T-helper 9 cell (primary cell): ENCODE measurements at places on chromosomes 11 and 22.

- DNase-seq = no peak
Measured at GRCh38 chr22:39129081-39129480, 23.4 kb downstream of the CBX7 start.

DNA sequence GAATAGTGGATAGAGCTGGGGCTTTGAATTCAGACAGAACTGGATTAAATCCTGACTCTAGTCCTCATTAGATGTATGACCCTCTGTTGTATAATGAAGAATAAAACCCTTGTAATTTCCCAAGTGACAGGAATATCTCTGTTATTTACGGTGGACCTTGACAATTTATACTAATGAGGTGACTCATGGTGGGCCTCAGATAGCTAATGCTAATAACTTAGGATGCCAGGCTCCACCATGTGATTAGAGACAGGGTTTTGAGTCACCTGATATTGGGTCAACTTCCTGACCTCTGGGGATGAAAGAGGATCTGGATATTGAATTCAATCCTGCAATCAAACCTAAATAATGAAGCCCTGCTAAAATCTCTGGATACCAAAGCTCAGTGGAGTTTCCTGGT, 33.6 kb downstream of the OSBP start:
- no peak for DNase-seq

GRCh38 chr11:110600322-110600721, 111.9 kb downstream of the ARHGAP20 start:
- DNase-seq = no peak

DNA sequence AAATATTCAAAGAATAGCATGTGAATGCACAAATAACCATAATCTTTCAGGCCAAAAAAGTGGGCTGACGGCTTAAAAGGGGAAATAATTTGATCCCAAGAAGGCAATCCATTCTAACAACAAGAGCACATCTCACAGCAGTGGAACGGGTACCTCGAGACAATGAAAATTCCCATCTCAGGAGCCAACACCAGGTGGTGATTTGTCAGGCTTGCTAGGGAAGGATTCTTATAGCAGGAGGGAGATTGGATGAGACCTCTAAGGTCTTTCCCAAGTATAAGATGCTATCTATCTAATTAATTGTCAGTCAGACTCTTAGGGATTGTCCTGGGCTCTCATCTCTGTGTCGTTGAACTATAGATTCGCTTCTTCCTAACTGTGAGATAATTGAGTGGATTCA, 284.0 kb downstream of the ETS1 start:
- DNase-seq = no peak

- DNase-seq = no peak
Measured at GRCh38 chr22:49643466-49643865, 184.2 kb downstream of the BRD1 start.

DNA sequence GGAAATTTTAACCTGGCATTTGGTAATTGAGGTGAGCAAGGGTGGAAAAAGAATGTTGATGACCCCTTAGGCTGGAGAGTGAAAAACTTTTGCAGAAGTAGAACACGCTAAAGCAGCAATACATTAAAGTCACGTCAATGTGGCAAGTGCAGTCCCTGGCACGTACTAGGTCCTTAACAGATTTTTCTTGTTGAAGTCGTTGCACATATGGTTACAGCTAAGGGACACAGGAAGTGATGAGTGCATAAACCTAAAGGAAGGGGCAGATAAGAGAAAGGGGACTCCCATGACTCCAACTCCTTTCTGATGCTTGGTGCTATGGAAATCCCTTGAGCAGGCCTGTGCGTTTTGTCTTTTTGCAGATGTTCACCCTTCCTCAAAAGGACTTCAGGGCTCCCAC, 1.2 kb downstream of the ACCS start:
- DNase-seq = no peak

GRCh38 chr11:34665077-34665835, 44.4 kb downstream of the EHF start:
- no peak for DNase-seq

DNA sequence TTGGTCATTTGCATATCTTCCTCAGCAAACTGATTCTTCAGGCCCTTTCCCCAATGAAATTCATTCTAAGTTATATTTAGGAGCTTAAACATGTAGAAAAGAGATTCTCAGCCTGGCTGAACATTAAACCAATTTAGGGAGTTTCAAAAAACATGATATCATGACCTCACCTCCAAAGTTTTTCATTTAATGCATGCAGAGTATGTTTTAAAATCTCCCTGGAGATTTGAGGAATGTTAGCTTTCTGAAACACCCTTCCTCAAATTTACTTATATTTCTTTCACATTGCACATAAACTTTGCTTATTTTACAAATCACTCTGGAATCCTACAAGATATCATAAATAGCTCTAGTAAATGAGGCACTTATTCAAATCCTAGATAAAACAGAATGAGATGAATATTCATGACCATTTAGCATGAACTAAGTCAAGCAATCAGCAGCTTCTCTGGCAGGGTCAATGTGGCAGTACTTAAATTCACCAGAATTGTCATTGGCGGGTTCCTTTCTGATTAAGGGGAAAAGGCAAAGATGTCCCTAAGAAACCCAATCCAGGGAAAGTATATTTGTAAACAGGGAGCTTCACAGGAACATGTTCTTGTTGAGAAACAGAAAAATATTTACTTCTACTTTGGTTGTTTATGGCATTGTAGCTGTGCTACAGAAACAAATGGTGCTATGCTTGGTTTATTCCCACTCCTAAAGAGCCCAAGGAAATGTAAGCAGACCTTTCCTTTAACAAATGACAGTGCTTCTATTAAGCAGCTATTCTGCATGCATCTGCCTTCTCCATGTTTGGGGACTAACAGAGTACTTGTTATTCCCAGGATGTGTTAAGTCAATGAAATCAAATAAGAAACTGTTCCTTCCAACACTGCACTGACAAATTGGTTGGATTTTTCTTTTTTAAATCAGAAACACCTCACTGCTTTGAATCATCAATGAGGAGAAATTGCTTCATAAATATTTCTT, 162.3 kb downstream of the C11orf87 start:
- DNase-seq = no peak

- no peak for DNase-seq
Measured at GRCh38 chr22:46070803-46071450, 79.4 kb upstream of the PPARA start.

GRCh38 chr11:115383431-115383830, 120.8 kb downstream of the CADM1 start:
- DNase-seq = no peak

GRCh38 chr11:87432022-87432421, 394.3 kb downstream of the TMEM135 start:
- no peak for DNase-seq

DNA sequence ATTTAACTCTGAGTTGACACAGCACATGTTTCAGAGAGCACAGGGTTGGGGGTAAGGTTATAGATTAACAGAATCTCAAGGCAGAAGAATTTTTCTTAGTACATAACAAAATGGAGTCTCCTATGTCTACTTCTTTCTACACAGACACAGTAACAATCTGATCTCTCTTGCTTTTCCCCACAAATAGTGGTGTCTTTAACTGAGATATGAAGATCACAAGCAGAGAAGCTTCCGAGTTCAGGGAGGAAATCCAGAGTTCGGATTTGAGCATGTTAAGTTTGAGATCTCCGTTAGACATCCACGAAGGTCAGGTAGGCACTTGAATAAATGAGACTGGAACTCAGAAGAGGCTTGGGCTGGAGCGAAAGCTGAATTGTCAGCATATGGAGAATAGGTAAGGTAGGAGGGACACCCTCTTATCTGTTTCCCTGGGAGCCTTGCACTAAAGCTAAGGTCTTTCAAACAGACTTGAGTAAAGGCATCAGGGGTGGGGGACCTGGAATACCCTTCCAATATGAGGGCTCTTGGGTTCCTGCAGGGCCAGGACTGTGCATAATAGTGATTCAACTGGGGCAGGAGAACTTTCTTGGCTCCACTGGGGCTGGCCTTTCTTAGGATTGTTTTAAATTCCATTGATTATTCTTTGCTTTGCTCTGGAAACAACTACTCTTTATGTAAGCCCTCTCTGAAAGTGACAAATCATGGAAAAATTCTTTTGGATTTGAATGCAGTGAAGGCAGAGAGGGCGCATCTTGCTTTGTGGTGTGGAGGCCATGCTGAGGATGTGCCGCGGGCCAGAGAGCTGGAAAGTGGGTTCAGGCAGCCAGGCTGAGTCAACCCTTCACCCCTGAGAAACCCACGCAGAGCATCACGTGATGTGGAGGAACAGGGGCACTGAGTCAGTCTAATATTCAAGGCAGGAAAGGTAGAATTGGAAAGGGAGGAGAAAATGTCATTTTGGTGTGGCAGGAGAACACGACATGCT, 62.7 kb upstream of the AMPD3 start:
- DNase-seq = no peak

GRCh38 chr11:33575311-33575710, 125.3 kb downstream of the C11orf91 start:
- no peak for DNase-seq

- DNase-seq = no peak
Measured at GRCh38 chr11:38648604-38649003, 2050.6 kb upstream of the RAG2 start.

GRCh38 chr22:26700886-26701285, 43.5 kb downstream of the MIAT start:
- no peak for DNase-seq

GRCh38 chr11:106152013-106152412, 74.6 kb downstream of the AASDHPPT start:
- no peak for DNase-seq

DNA sequence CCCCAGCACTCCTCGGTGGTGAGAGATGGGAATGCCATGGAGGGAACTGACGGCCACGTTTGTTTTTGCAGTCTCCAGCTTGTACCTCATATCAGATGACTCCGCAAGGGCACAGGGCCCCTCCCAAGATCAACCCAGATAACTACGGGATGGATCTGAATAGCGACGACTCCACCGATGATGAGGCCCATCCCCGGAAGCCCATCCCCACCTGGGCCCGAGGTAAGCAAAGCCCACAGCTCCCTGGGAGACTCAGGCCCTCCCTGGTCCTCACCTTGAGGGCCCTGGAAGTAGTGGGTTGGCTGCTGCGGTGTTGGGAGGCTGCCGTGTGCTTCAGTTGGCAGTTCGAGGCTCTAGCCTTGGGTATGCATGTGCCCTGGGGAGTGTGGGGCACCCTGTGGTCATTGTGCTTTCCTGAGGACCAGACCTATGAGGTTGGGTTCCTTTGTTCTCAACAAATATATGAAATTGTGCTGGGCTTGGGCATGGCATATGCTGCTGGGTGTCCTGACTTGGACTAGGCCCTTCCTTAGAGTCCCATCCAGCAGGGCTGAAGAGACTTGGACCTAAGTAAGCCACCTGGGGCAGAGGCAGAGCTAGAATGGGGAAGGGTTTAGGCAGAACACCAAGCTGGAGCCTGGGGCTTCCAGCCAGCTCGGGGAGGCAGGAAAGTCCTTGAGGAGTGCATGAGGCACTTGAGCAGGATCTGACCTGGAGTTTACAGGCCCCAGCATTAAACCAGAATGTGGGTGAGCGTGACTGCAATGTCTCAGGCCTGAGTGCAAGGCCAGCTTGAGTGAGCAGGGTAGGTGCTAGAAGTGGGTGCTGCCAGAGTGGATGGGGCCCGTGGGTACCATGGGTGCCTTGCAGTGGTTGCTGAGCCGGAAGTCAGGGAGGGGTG, 26.4 kb downstream of the INCENP start:
- no peak for DNase-seq

GRCh38 chr22:22432937-22433336, 75.6 kb downstream of the ZNF280B start:
- DNase-seq = no peak

GRCh38 chr11:131674051-131674755, 303.8 kb downstream of the NTM start:
- DNase-seq = no peak

GRCh38 chr11:70244698-70245097, 25.8 kb upstream of the PPFIA1 start:
- no peak for DNase-seq

- no peak for DNase-seq
Measured at GRCh38 chr11:2846056-2846455, 39.5 kb downstream of the CDKN1C start.

GRCh38 chr11:64124147-64124546, 41.8 kb downstream of the MACROD1 start:
- DNase-seq = no peak

DNA sequence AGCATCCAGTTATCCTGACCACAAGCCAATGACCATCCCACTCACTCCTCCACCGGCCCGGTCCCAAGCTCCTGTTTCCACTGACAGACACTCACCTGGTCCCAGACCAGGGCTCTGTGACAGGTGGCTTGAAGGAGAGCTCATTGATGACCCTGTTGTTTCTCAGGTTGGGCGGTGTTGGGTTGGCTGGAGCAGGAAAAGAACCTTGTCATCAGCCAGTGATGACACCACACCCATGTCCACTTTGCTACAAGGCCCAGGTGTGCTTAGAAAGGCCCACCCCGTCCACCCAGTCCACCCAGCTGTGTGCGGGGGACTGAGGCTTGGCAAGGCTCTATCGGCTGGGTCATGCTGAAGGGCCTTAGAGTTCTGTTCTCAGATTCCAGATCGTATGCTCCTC, 42.9 kb downstream of the GAB4 start:
- no peak for DNase-seq

DNA sequence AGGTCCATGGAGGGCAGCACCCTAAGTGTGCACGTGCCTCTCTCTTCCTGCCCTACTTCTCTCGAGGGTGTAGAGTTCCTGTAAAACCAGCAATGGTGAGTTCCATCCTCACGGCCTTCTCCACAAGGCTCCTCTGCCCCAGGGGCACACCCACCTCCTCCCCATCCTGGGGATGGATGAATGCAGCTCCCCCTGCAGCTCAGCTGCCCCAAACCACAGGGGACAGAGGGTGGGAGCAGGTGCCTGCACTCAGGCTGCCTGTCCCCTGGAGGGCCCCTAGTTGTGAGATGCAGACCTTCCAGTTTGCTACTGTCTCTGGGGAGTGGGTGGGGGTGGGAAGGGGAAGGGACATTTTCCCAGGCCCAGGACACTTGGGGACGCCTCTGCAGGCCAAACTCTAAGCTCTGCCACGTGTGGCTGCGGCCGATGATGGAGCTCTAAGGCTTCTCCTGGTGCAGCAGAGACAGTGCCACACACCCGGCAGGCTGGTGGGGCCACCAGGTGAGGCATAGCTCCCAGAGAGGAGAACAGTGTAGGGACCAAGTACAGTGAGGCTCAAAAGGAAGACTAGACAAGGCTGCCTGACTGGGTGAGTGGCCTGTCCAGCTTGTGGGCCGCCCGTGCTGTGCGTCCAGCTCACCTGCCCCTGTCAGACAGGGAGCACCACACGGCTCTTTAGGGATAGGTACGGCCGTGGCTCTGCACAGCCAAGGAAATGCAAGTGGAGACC, 540.9 kb downstream of the TBC1D22A start:
- DNase-seq = no peak

- DNase-seq = no peak
Measured at GRCh38 chr22:50204571-50204970, 3.8 kb downstream of the SELENOO start.

- no peak for DNase-seq
Measured at GRCh38 chr11:127071606-127072005, 71.0 kb upstream of the KIRREL3 start.

DNA sequence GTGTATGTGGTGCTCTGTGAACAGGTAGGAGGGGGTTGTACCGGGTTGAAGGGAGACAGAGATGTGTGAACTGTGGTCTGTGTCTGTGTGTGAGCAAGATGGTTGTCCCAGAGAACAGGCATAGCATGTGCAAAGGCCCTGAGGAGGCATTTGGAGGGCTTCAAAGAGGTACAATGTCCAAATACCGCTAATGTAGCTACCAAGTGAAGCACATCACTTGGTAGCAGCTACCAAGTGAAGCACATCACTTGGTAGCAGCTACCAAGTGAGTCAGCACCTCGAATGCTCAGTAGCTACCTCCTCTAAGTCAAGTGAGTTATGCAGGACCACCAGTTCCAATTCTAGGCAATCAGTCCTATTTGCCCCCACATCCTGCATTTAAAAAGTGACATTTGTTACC, 72.4 kb downstream of the KIAA1671 start:
- no peak for DNase-seq

- no peak for DNase-seq
Measured at GRCh38 chr11:69881467-69882269, 62.5 kb upstream of the FGF3 start.
